ENCODE measurements at places on chromosomes 11 and 22.

- DNase-seq = no peak
Measured at GRCh38 chr11:66987158-66987620, 12.1 kb downstream of the C11orf86 start.

- no peak for DNase-seq
Measured at GRCh38 chr22:22895776-22896445, 8.3 kb downstream of the IGLL5 start.

DNA sequence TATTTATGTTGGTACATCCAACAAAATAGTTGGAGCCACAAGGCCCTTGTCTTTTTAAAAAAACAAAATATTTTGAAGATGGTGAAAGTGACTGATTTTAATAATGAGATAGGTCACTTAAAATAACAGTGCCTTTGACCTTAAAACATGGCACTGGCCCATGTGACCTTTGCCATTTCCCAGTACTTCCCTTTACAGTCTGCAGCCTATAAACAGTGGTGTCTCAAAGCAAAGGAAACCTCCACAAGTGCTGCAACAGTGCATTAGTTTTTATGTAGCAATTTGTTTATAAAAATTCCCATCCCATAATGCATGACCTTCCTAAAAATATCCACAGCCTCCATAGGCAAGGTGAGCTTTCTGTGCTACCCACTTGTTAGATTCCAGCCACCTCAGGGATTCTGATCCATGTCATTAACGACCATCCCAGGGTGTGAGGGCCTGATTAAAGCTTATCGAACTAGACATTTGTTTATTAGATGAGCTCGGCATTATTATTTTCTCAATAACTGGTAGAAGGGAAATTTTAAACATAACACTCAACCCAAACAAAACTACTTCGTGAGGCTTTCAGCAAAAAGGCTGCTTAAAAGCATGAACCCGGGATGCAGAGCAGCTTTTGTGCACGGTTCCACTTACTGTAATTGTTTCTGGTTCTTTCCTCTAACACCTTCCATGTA is 28.0 kb upstream of the CRKL start:
- DNase-seq = no peak

DNA sequence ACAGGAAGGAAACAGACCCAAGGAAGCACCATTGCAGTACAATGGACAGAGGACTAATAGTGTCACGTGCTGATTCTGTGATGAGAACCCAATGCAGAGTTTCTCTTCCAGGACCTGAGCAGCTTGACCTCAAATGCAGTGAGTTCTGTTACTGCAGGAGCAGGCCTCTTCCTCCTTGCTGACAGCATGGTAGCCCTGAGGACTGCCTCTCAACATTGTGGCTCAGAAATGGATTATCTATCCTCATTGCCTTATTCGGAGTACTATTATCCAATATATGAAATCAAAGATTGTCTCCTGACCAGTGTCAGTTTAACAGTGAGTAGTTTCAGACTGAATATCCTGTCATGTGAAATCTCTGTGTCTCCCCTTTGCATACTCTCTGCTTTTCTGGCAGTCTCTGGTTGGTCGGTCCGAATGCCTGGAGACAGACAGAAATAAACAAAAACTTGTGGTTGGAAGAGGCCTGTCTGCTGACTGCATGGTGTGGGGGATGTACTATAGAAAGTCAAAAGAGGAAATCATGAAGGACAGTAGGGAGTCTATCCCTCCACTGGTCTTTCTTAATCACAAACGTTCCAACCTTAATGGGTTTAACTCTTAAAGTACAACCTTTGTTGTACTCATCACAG is 6.9 kb upstream of the MS4A14 start:
- DNase-seq = no peak

DNA sequence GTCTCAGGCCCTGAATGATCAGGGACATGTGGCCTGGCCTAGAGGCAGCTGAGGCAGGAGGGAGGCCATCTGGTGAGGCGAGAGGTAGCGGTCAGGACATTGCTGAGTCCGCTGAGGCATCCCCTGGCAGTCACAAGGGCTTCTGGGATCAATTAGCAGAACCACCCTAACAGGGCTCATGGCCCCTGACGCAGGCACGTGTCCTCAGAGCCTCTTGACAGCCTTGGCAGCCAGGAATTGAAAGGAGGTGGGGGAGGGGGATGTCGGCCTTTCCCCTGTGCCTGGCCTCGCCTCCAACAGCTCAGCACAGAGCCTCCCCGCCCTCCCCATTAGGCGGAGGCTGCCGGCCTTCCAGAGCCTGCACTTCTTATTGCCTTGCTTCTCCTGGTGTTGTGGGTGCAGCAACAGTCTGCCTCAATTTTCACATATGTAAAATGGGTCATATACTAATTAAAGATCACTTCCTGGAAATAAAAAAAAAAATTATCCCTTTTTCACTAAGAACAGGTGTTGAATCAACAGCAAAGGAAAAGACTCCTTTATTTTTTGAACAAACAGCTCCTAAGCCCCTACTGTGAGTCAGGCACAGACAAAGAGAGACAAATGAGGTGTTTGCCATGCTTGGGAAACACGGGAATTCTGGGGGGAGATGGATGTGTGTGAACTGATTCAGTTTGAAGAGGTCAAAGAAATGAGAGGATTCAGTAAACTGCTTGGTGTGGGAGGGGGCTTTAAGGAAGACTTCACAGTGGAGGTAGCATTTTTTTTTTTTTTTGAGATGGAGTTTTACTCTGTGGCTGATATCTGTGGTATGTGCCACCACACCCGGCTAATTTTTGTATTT is 55.3 kb downstream of the NFAM1 start:
- DNase-seq = no peak

DNA sequence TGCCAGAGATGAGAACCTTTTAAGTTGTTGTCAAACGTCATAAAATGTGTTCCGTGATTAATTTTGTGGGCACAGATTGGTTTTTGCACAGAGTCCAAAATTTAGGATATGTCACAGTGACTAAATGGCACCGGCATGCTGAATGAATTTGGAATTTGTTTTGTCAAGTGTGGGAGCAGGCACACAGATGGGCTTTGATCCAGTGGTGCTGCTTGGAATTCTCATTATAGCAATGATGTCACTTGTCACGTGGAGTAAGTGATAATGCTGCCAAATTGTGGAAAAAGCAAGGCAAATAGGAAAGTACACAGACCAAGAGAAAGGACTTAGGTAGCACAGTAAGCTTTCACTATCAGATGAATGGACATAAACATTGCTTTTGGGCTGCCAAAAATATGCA is 8.0 kb upstream of the LIN7C start:
- no peak for DNase-seq

- no peak for DNase-seq
Measured at GRCh38 chr11:32325187-32325586, 110.2 kb downstream of the WT1 start.

DNA sequence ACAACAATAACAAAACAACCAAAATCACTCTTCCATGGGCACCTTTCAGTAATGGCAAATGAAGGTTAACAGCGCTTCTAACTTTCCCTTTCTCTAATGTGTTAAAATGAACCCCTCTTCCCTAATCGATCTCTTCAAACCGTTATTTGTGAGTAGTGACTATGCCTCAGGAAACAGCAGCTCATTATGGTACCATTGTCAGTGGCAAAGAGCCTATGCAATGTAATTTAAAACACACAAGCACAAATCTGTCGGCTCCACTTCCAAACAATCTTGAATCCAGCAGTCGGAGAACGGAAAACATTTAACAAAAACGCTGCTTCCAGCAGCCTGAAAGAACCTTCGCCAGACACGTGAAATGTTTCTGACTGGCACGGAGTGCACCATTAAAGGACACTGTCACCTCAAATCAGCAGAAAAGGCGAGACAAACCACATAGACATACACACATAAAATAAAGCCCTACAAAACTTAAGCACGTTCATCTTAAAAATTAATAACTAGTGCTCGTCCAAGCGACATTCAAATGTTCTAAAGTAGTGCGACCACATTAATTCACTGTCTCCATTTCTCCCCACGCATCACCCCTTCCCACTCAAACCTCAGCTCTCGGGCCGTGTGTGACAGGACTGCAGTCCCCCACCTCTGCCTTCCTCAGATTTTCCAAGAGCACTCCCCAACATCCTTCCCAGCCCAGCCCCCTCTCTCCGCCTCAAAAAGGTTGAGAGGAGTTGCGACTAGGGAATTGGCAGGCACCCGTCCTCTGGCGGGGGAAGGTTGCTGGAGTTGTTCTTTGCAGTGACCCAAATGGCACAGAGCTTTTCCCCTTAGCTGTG is 748 bp downstream of the RAB30 start:
- peak; percentile 27 for DNase-seq

DNA sequence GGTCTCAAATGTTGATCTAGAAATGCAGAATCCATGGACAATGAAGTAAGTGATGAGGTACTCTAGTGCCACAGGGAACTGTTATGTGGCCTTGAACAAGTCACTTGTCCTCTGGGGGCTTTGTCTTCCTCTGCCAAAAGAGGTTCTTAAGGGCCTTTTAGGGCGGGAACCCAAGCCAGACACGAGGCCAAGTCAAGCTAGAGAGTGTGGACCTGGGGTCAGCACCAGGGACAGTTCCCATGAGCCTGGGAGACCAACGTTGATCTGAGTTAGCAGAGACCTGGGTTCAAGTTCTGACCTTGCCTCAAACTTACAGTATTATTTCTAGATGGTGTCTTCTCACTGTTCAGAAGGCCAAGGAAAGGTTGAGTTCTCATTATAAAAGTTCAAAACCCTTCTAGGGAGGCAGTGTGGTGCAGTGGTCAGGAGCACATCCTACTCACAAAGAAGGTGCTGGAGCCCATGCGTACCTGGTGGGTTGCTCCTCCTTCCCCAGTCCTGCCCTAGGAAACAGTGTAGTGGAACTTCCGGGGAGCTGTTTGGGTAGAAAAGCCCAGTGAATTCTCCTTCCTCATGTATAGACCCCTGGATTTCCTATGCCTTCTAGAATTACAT is 121.5 kb downstream of the CHST1 start:
- peak; percentile 15 for DNase-seq

DNA sequence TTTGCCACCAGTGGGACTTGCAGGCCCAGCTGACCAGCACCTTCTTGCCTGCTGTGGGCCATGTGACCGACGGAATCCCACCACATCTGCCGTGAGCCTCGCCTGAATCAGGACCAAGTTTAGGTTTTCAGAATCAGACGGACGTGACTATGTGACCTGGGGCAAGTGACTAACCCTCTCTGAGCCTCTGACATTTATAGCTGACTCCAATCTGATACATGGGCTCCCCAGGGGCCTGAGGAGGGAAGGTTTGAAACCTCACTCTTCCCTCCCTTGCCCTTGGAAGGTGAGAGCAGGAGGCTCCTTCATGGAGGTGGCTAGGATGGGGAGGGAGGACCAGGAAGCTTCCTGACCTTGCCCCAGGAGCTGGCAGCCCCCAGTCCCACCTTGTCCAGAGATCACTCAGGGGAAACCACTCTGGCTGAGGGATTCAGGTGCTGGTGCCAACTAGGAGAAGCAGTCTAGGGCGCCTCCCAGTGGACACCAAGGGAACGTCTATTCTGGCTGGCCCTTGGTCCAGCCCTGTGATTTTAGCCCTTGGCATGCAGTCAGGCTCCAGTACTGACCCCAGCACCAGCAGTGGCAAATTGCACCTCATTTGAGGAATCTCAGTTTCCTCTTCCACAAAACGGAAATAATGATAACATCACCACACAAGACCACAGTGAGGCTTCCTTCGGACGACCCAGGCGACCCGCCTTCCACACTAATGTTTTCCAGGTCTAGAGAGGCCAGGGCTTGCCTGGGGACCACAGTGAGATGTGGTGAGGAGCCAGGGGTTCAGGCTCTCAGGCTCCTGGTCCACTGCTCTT is 47.2 kb upstream of the SYT7 start:
- peak; percentile 44 for DNase-seq

GRCh38 chr22:49124608-49125007 is 703.1 kb downstream of the BRD1 start:
- DNase-seq = no peak

DNA sequence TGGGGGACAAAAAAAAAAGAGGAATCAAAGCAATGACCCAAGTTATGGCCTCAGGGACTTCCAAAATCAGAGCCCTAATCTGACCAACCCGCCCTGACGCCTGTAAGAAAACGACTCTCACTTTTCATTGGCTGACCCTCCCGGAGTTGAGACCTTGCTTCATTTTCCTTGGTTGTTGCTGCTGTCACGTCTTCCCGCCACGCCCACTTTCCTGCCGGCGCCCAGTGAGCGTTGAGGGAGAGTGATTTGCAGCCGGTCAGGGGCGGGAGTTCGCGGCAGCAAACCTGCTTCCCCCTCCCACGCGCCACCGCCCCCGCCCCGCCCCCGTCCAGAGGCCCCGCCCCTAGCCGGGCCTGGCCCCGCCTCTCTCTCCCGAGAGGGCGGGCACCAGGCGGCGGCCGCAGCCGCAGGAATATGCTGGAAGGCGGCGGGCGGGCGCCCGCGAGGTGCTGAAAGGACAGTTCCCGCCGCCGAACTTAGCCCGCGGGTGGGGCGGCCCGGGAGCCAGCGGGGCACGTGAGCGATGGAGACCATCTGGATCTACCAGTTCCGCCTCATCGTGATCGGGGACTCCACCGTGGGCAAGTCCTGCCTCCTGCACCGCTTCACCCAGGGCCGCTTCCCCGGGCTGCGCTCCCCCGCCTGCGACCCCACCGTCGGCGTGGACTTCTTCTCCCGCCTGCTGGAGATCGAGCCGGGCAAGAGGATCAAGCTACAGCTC is at the start of gene RAB39A:
Gene RAB39A (plus strand): TSS at position 403 of the 721 bp plus-strand sequence. CDS start 121 bp downstream, at position 524.
- peak; percentile 92 for DNase-seq

DNA sequence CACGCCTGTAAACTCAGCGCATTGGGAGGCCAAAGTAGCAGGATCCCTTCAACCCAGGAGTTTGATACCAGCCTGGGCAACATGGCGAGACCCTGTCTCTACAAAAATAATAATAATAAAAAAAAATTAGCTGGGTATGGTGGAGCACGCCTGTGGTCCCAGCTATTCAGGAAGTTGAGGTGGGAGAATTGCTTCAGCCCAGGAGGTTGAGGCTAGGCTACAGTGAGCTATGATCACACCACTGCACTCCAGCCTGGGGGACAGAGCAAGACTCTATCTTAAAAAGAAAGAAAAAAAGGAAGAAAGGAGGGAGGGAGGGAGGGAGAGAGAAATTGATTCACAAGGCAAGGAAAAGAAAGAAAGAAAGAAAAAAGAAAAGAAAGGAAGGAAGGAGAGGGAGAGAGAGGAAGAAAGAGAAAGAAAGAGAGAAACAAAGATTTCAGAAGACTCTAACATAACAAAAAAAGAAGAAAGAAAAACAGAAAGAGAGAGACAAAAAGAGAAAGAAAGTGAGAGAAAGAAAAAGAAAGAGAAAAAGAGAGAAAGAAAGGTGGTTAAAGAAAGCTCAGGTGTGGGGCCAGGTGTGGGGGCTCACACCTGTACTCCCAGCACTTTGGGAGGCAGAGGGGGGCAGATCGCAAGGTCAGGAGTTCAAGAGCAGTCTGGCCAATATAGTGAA is 37.3 kb upstream of the MYH9 start:
- DNase-seq = no peak

DNA sequence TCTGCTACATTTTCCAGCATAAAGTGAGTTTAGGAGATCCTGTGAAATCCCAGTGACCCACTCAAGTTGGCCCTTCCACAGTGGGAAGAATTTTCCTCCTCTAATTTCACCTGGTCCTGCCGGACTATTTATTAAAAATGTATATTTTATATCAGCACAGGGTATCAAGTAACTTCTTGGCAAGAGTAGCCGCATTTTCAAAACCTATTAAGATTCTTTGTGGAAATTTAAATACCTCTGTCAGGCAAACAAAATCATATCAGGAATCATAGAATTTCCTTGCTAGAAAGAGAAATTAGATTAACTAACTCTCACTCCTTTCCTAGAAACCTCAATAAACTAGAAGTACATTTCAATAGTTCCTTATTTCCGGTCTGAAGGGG is 9.7 kb downstream of the MN1 start:
- DNase-seq = no peak

- DNase-seq = no peak
Measured at GRCh38 chr11:111934306-111934705, 2.8 kb upstream of the DIXDC1 start.

GRCh38 chr11:592501-592900 is 16.2 kb downstream of the PHRF1 start:
- DNase-seq = no peak
